Iris pigment epithelial cell (primary cell): ENCODE measurements at places on chromosomes 4 and X.

DNA sequence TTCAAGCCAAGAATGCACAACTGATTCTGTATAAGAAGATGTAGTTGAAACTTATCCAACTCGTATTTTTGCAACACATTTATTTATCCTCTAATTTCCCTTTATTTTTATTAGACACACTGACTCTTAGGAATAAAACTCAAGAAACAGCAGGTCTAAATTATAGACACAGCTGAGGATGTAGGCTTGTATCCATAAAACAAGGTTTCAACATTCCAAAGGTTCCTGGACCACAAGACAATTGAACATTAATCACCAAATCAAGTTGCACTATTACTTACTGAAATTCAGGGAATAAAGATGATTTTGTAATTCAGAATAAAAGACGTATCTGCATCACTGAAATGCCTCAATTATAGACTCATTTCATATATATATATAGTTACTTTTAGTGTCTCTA lies 683.5 kb upstream of the GRIA3 start:
- no peak for DNase-seq

DNA sequence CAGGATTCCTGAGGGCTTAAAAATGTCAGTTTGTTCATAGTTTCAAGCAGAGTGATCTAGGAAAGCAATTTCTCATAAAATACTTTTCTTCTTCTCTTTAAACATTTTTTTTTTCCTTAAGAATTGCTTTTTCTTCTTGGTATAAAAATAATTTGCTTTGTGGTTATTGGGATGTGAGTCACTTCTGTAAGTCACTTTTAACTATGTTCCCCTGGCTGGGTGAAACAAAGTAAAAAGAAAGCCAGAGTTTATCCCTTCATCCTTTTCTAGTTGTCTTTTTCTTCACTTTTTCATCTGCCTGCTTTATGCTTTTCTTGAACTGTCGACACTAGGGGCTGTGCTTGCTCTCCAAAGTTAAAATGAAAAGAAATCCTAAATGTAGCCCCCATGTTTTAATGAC lies 33.5 kb downstream of the ARSJ start:
- DNase-seq = peak; percentile 68

DNA sequence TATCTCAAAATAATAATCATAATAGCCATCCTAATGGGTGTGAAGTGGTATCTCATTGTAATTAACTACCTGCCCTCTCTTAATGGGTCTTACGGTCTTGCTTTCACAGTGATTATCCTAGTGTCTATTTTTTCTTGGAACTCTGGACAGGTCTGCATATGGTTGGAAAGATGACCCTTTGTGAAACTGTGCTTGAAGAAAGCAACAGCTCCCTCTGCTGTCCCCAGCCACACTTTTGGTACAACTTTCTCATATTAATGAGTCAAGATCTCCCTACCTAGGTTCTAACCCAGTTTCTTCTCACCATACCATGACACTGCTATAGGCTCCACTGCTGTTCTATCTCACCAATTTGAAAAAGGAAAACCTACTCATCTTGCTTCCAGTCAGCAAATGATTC lies 2.4 kb downstream of the TFDP3 start:
- DNase-seq = peak; percentile 41

- no peak for DNase-seq
Measured at GRCh38 chr4:1885414-1885813, 14.2 kb downstream of the NSD2 start.

GRCh38 chr4:27062256-27062655 lies 201.6 kb downstream of the STIM2 start:
- no peak for DNase-seq

DNA sequence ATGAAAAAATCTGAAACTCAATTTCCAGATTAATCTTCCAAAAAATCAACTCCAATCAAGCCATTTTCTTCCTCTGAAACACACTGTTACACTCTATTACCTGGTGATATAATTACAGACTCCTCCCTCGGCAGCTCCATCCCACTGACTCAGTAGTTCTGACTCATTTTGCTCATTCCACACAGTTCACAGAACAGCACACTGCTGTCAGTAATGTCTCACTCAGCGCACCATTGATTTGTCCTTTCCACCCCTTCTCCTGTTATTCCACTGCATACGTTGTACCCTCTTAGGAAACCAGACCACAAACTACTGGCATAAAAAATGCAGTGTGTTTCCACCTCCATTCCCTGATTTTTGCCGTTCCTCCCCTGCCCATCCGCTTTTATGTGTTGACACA lies 212.7 kb downstream of the SLIT2 start:
- DNase-seq = peak; percentile 92

DNA sequence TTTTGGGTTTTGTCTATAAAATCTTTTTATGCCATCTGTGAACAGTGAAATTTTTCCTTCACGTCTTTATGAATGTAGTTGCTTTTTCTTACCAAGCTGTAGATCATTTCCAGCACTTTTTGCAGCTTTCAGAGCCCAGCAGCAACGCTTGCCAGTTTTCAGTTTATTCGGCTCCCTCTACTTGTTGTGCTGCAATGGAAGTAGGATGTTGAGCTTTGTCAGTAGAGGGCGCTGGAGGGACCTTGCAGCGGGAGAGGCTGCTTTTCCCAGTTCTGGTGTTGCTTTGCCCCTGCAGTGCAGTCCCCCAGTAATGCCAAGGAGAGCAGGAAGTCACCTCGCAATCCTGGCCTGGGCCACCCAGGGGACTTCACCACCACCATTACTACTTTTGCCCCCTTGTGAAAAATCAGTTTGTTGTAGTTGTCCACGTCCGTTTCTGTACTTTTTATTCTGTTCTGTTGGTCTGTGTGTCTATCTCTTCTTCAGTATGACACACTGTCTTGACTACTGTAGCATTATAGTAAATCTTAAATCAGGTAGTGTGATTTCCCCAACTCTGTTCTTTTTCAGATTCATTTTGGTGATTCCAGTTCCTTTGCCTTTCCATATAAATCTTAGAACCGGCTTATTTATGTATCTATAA lies 21.8 kb downstream of the CMC4 start:
- DNase-seq = peak; percentile 67

- DNase-seq = no peak
Measured at GRCh38 chrX:85303544-85303943, 59.8 kb downstream of the ZNF711 start.

DNA sequence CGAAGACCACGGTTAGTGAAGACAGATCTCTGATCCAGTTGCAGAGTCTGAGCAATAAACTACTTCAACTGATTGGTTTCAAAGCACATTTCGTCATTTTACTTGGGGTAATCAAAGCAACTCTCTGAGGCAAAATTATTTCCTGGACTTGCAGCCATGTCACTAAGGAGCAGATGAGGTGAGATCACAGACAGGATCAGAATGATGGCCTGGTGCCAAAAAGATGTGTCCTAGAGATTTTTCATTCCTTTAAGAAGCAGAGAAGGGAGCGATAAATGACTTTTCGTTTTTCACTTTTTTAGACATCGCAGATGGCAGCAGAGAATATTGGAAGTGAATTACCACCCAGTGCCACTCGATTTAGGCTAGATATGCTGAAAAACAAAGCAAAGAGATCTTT lies 83.9 kb downstream of the PTTG2 start:
- DNase-seq = no peak

DNA sequence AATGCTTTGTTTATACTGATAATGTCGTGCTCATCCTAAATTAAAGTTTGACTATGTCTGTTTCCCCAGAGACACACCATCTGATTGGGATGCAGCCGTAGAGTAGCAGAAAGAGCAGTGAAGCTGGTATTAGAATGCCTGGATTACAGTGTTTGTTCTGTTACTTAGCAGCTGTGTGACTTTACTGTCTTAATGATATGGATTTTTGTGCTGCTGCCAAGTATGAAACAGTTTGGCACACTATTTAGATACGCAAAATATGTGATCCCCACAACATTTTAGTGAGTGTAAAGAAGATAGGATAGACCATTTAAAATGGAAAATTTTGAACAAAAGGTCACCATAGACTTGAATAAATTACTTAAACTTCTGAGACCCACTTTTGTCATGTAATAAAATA lies 1.2 kb upstream of the CHIC1 start:
- no peak for DNase-seq

GRCh38 chrX:124208660-124209059 lies 123.8 kb upstream of the TEX13D start:
- no peak for DNase-seq

- DNase-seq = peak; percentile 11
Measured at GRCh38 chr4:77454858-77455257, 150.8 kb upstream of the CXCL13 start.

DNA sequence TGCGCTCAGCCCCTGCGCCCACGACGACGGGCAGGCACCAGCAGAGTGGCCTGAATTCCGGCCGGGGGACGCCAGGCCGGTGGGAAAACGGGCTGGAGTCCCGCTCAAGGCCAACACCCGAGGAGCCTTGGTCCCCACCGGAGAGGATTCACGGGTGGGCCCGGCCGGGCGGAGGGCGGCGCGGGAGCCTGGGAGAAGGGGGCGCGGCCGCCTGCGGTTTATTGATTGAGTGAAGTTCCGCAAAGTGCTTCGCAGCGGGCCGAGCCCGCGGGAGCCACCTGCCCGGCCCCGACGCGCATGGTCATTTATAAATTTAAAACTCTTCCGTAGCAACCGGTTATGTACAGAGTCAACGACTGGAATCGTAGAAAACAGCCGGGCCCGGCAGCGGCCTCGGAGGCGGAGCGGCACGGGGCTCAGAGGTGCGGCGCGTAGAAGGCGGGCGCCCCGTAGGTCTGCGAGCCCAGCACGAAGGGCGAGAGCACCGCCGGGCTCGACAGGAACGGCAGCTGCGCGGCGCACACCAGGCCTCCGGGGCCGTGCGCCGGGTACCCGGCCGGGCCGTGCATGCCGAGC lies 3.6 kb downstream of the NKX1-1 start:
- DNase-seq = no peak

GRCh38 chr4:16226816-16227461 lies 668 bp upstream of the TAPT1 start:
- DNase-seq = peak; percentile 30

DNA sequence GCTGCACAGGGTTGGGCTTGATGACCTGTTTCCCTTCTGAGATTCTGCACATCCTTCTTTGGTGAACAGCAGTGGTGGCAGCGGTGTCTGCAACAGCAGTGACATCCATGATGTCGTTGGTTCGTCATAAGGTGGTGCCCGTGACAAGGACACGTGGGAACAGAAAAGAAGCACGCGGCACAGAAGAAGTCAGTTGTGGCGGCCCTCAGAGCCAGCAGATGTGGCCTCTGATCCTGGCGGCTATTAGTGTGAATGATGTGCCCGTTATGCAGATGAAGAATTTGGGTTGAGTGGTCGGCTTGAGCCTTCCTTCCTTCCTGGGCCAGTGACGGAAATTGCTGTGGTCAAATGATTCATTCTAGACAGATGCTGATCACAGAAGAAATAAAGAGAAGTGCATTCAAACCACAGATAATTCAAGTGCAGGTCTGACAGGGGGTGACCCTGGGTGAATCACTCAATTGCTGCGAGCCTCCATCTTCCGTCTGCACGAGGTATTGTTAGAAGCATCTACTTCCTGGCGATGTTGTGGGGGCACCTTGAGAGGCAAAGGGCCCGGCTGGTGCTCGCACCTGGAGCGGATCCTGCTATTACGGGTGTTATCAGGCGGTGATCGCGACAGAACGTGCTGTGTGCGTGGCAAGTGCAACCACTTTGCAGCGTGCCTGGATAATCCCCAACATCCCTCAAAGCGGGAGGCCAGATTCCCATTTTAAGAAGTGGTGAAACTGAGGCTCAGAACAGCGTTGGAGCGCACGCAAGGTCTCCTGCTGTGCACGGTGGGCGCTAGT lies 215.2 kb upstream of the PSAPL1 start:
- DNase-seq = peak; percentile 97

DNA sequence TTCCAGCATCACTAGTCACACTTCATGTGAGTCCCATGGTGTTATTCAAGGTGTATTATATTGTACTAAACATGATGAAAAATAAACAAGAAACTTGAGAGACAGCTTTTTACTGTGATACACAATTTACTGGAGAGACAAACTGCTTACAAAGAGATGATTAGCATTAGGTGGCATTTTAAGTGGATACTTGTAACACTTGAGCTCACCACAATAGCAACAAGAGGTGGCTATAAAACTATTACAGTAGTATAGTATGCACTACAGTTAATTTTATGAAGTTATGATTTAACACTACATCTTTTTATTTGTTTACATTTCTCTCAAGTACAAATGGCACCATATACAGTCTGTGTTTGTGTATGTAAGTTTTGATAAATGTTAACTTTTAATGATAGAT lies 246.6 kb downstream of the PARM1 start:
- no peak for DNase-seq

DNA sequence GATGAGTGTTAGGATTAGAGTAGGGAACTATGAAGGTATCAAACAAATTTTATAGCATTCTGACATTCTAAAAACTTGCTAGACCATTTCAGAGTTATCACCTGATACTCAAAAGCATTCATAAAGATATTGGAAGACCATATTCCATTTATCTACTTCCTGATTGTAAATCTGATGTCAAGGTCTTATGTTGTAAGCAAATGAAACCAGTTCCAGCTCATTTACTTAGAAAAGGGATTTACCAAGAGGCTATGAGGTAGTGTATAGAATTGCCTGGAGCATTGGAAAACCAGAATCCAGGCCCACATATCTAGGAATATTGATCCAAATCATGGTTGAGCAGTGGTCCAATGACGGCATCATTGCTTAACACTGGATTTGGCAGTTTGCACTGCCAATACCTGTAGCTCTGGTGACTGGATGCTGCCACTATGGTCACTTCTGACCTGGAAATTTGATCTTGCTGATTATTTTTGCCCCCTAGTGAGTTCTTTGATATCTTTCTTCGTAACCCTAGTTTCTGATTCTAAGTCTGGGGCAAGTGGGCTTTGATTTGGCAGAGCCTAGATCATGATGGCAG lies 25.4 kb downstream of the ARFIP1 start:
- DNase-seq = no peak

- peak; percentile 56 for DNase-seq
Measured at GRCh38 chr4:81052119-81053068, 21.9 kb downstream of the BMP3 start.

DNA sequence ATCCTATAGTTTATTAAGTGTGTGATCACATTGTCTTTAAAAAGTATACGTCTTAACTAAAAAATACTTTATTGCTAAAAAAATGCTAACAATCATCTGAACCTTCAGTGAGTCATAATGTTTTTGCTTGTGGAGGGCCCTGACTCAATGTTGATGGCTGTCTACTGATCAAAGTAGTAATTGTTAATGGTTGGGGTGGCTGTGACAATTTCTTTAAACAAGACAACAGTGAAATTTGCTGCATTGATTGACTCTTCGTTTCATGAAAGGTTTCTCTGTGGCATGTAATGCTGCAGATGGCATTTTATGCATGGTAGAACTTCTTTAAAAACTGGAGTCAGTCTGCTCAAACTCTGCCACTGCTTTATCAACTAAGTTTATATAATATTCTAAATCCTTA lies 101.4 kb upstream of the IL15 start:
- DNase-seq = peak; percentile 29

DNA sequence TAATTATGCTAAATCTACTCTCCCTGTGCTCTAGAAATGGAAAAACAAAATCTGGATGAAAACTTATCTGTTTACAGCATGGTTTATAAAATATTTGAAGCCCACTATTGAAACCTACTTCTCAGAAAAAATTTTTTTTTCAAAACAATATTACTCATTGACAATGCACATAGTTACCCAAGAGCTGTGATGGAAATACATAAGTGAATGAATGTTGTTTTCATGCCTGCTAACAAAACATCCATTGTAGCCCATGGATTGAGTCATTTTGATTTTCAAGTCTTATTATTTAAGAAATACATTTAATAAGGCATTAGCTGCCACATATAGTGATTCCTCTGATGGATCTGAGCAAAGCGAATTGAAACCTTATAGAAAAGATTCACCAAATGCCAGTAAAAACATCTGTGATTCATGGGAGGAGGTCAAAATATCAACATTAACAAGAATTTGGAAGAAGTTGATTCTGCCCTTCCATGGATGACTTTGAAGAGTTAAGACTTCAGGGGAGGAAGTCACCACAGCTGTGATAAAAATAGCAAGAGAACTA lies 144.7 kb upstream of the HHIP start:
- DNase-seq = no peak
